ENCODE measurements at places on chromosomes 5 and 9.

- DNase-seq: no peak
Measured at GRCh38 chr9:119852390-119852789, 483.2 kb upstream of the BRINP1 start.

- no peak for DNase-seq
Measured at GRCh38 chr9:81092057-81092456, 597.3 kb downstream of the TLE1 start.

DNA sequence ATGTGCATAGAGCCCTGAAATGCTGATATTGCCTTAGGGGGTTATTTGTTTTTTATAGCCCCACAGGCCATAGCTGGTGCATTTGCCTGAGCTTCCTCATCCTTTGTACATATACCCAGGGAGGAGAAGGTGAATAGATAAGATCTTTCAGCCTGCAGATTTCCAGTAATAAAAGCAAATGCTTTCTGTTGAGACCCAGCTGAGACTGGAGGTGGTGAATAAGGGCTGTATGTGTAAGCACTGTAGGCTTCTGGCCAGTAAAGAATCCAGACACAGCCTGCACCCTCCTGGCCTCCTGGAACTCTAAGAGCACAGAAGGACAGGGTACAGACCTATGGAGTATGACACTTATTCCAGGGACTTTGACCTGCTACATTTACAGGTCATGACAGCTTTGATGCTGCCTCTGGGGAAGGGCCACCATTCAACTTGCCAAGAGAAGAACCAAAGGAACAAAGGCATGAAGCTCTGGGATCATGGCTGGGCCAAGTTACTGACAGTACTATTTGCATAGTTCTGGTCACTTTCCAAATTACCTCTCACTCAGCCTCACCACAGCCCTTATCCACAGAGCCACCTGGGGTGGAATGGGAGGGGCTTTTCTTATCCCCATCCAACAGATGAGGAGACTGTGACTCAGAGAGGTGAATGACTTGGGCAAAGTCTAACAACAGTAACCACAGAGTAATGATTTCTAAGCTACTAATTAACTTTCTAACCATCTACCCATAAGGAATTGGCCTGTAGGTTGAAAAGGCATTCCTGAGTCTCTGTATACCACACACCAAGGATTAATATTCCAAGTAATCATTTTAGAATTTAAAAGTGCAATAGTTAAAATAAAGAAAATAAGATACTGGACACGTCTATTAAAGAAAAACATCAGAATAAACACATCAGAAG lies 604.5 kb upstream of the KLF4 start:
- DNase-seq: no peak

GRCh38 chr5:1515921-1516571 lies 7.7 kb downstream of the LPCAT1 start:
- DNase-seq: no peak

DNA sequence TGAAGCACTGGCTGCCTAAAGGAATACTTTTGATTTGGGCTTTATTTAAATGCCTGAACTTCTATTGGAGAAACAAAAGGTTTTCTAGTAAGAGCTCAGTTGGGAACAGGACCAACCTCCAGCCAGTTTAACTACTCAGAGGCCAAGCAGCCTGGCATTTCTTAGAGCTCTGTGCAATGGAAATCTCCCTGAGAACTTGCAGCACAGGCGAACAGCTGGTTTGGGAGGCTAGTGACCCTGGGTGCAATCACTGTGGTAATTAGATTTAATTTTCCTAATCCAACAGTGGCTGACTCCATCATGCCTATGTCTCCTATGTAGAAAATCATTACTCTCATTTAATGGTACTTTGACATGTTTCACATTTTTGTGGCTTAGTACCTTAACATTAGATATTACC lies 1.0 kb upstream of the CDH6 start:
- no peak for DNase-seq

DNA sequence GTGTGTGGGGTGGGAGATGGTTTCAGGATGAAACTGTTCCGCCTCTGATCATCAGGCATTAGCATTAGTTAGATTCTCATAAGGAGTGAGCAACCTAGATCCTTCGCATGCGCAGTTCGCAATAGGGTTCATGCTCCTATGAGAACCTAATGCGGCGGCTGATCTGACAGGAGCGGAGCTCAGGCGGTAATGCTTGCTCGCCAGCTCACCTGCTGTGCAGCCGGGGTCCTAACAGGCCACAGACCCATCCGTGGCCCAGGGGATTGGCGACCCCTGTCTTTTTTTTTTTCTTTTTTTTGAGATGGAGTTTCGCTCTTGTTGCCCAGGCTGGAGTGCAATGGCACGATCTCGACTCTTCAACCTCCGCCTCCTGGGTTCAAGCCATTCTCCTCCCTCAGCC lies 119.1 kb downstream of the KCNIP1 start:
- DNase-seq: no peak

- no peak for DNase-seq
Measured at GRCh38 chr5:107478068-107478641, 192.6 kb downstream of the EFNA5 start.

- DNase-seq: no peak
Measured at GRCh38 chr9:28365728-28366127, 792.4 kb upstream of the C9orf72 start.

GRCh38 chr5:175864296-175864695 lies 7.1 kb upstream of the CPLX2 start:
- DNase-seq: no peak

DNA sequence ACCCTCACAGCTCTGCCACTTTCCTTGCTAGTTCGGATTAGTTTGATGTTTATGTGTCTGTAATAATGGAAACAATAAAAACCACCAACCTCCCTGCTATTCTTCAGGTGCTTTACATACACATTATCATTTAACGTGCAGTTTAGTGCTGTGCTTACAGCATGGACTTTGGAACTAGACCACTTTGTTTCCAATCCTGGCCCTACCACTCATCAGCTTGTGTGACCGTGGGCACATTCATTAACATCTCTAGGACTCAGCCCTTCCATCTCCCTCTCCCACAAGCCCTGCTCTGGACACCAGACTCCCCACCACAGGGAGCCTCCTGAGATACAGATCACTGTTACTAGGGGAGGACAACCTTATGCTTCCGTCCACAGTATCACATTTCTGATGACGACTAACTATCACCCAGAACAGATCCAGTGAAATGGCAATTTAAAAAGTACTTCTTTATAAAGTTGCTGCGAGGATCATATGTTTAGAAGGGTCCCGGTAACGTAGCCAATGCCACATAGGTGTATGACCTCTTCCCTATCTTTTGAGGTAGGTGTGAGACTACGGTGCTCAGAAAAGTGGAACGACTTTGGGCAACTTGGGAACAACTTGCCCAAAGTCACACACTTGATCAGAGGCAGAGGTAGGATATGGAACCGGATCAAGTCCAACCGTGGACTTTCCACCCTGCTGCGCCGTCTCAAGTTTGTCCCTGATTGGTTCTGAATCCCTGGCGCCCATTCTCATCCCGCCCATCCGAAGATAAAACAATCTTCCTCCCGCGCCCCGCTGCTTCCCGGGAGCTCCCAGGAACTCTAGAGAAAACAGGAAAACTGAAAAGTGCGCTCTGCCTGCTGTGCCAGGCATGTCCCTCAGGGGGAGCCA lies 132.4 kb upstream of the NIPBL start:
- no peak for DNase-seq

- DNase-seq: no peak
Measured at GRCh38 chr5:9861666-9862256, 231.6 kb upstream of the TAS2R1 start.
